ENCODE measurements at places on chromosomes 13 and 19. TPM values are rescaled to one million over a fixed set of nuclear protein-coding genes. Genes with fewer than 3 reads are reported as not detected.

Gene RFPL4AL1
- total RNA-seq, result not detected

Gene PRSS57
- 2.5 TPM for total RNA-seq

Gene MEDAG
- 0.16 TPM for total RNA-seq

Gene ZBTB32
- total RNA-seq, result 6.9 TPM

Gene NFIX
- 28.2 TPM for total RNA-seq

Gene PRKCG
- not detected for total RNA-seq

Gene ADGRE3
- 2.0 TPM for total RNA-seq

Gene CEACAM7
- total RNA-seq, result not detected

Gene PTH2
- not detected for total RNA-seq

Gene DIRAS1
- 3.5 TPM for total RNA-seq

Gene TSSK6
- 4.3 TPM for total RNA-seq

Gene ZNF563
- 3.9 TPM for total RNA-seq

Gene C3
- 5.8 TPM for total RNA-seq

Gene ELAVL1
- 61.1 TPM for total RNA-seq

DNA sequence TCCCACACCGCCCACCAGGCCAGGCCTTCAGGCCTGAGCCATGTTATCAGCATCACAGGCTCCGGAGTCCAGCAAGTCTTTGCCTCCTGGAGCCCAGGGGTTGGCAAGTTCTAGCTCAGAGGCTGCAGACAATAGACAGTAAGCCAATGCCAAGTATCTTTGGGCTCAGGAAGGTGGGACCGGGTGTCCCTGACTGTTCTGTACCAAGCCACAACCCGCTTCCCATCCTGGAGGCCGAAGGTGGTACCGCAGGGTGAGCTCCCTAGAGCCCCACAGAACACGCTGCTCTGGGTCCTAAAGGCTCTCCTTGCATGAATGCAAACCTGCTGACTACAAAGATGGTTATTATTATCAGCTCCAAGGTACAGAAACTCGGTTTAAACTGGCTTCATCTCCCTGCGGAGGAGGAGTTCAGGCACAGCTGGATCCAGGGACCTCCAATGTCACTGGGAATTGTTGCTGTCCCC lies 5.5 kb upstream of the FSTL3 start:
- H3K27ac ChIP-seq, result no peak overlapping the region
- no peaks in the 10 kb centered on the region for H3K36me3 ChIP-seq
- peaks cover 43% of the 10 kb centered on the region for H3K27me3 ChIP-seq
- DNase-seq, result no peak

GRCh38 chr19:2374808-2375207 lies 14.7 kb downstream of the TMPRSS9 start:
- no peaks in the 10 kb centered on the region for H3K27me3 ChIP-seq
- no peaks in the 10 kb centered on the region for H3K36me3 ChIP-seq
- no peak overlapping the region for H3K27ac ChIP-seq

GRCh38 chr19:14167576-14168138 lies 31.3 kb upstream of the ASF1B start:
- peaks cover 38% of the 10 kb centered on the region for H3K36me3 ChIP-seq
- peaks cover 24% of the 10 kb centered on the region for H3K4me1 ChIP-seq
- DNase-seq, result no peak
- H3K4me3 ChIP-seq, result peak overlapping the region; percentile 6

- no peaks in the 10 kb centered on the region for H3K36me3 ChIP-seq
- no peak overlapping the region for H3K4me3 ChIP-seq
- no peaks in the 10 kb centered on the region for H3K27me3 ChIP-seq
- no peak overlapping the region for H3K27ac ChIP-seq
Measured at GRCh38 chr13:105452895-105453294, 1082.6 kb downstream of the EFNB2 start.

DNA sequence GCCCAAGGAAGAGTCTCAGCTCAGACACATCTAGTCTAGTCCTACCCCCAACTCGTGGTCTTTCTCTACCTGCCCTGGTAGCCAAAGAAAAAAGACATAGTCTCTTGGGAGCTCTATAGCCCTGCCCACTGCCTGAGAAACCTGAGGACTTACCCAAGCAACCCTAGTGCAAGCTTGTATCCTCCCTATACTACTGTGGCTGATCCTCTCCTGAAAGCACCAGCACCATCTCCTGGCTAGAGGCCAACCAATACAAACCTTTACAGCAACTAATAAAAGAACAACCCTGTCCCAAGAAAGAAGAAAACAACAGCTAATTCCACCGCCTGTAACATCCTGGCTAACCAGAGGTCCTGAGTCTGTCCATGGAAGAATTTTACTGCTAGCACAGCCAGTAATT lies 532.4 kb downstream of the SLITRK6 start:
- DNase-seq, result no peak
- H3K4me3 ChIP-seq, result no peak overlapping the region
- H3K27me3 ChIP-seq, result no peaks in the 10 kb centered on the region
- no peak overlapping the region for H3K27ac ChIP-seq
- H3K36me3 ChIP-seq, result no peaks in the 10 kb centered on the region
- no peaks in the 10 kb centered on the region for H3K4me1 ChIP-seq

DNA sequence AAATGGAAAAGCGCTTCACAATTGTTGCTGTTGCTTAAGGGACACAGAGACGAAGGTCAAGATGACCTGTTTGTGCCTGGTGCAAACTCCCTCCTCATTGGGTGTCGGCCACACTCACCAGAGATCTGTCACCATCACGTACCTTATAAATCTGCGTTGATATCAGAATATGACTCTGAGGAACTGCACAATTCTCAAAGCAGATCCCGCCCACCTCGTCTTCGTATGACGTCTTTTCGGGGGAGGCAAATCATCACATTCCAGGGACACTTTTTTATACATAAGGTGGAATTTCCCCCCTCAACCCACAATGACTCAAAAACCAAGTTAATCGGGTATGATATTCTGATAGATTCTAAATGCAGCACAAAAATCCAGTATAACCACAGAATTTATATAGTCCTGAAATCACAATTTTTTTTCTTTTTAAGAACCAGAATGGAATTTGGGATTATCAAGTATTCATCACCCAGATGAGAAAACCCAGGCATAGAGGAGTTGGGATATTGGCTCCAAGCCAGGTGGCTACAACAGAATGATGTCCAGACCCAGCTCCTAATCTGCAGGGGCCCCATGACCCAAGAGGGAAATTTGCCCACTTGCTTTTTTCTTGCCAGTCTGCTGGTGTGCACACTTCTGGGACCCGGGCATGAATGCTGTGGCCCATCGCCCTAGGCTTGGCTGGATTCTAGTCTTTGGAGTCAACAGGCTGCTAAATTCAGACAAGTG lies 50.6 kb upstream of the MTIF3 start:
- H3K27ac ChIP-seq, result no peak overlapping the region
- no peaks in the 10 kb centered on the region for H3K27me3 ChIP-seq
- DNase-seq, result no peak

DNA sequence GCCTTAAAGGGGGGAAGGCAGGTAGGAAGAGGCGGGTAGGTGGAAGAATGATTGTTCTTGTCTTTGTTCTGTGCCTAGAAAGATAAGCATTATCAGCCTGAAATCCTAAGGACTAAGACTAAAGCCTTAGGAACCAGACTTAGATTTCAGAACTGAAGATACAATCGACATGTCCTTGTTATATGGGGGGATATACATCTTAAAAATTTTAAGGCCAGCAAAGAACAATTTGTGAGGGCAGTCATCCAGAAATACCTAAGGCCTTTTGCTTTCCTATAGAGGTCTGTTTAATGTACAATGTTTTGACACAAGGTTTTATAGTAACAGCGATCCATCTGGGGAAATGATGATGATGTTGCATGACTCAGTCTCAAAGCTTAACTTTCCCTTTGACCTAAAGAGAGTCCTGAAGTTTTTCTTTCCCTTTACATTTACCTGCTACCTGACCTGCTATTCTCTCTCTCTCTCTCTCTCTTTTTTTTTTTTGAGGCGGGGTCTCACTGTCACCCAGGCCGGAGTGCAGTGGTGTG lies 20.2 kb upstream of the CEACAM6 start:
- no peak for DNase-seq
- no peak overlapping the region for H3K27ac ChIP-seq
- no peak overlapping the region for H3K4me3 ChIP-seq
- no peaks in the 10 kb centered on the region for H3K27me3 ChIP-seq
- no peaks in the 10 kb centered on the region for H3K36me3 ChIP-seq

DNA sequence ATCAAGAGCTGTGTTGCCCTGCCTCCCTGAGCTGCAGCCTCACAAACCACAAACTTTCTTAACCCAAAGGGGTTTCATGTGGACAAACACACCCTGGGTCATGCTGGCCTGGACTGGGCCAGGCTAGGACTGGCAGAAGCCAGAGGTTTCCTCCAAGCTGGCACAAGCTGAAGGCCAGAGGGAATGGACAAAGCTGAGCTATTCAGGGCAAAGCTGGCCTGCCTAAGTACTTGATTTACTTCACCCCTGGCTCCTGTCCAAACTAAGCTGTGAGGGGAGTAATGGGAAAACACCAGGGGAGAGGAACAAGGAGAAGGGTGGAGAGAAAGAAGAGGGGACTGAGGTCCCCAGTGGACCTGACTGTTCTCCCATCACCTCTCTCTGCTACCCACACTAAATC lies 6.2 kb downstream of the CPAMD8 start:
- no peaks in the 10 kb centered on the region for H3K4me1 ChIP-seq
- no peak overlapping the region for H3K4me3 ChIP-seq
- H3K27me3 ChIP-seq, result peaks cover 19% of the 10 kb centered on the region
- no peak overlapping the region for H3K27ac ChIP-seq
- no peak for DNase-seq

DNA sequence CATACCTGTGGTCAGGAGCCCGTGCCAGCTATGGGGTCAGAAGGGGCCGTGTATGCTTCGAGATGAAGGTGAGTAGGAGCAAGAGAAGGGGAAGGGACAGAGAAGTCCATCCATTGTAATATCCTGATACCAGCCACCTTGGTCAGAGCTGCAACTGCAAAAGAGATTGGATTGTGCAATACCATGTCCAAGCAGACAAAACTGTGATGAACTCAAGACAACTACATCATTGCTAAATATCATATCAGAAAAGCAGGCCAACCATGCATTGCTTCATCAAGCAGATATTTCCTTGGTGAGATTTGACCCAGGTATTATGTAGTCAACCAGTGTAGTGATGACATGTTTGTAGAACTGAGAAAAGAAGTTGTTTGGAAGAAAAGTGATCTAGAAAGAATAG lies 12.1 kb downstream of the HNRNPUL1 start:
- no peak overlapping the region for H3K27ac ChIP-seq
- H3K27me3 ChIP-seq, result no peaks in the 10 kb centered on the region
- no peaks in the 10 kb centered on the region for H3K4me1 ChIP-seq
- no peak for DNase-seq
- H3K4me3 ChIP-seq, result no peak overlapping the region

- no peak overlapping the region for H3K27ac ChIP-seq
- H3K4me3 ChIP-seq, result no peak overlapping the region
- peaks cover 23% of the 10 kb centered on the region for H3K4me1 ChIP-seq
- no peaks in the 10 kb centered on the region for H3K36me3 ChIP-seq
Measured at GRCh38 chr13:39450176-39450575, 152.8 kb downstream of the LHFPL6 start.

DNA sequence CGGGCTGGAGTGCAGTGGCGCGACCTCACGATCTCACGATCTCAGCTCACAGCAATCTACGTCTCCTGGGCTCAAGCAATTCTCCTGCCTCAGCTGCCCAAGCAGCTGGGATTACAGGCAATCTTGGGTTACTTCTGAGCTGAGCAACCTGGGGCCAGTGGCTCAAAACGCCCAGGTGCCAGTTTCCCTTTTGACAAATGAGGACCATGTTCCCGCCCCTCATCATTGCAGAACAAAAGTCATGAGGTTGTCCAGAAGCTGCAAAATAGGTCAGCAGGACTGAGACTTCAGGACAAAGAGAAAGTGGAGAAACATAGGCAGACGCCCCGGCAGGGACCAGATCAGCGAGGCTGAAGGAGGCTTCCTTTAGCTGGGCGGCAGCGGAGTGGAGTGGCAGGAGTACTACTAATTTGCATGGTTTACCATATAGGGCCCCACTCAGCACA lies 3.3 kb upstream of the ADGRE5 start:
- no peaks in the 10 kb centered on the region for H3K27me3 ChIP-seq
- DNase-seq, result no peak
- H3K4me3 ChIP-seq, result no peak overlapping the region
- peaks cover 49% of the 10 kb centered on the region for H3K4me1 ChIP-seq
- H3K27ac ChIP-seq, result no peak overlapping the region

DNA sequence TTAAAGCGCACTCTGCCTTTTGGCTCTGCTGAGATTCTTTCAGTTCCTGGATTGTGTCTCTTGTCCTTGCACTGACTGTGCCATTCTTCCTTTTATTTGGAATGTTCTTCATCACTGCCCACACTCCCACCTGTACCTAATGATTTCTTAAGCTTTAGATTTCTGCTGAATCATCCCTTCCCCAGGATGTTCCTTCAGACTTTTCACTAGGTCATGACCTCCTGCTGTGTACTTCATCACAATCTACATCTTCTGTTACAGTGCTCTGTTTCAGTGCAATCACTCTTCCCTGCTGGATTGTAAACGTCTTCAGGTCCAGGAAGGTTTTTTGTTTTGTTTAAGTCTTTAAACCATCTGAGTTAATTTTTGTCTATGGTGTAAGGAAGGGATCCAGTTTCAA lies 281.0 kb downstream of the ATP8A2 start:
- no peaks in the 10 kb centered on the region for H3K27me3 ChIP-seq
- H3K4me1 ChIP-seq, result no peaks in the 10 kb centered on the region
- no peaks in the 10 kb centered on the region for H3K36me3 ChIP-seq
- H3K27ac ChIP-seq, result no peak overlapping the region
- no peak for DNase-seq
- H3K4me3 ChIP-seq, result no peak overlapping the region

DNA sequence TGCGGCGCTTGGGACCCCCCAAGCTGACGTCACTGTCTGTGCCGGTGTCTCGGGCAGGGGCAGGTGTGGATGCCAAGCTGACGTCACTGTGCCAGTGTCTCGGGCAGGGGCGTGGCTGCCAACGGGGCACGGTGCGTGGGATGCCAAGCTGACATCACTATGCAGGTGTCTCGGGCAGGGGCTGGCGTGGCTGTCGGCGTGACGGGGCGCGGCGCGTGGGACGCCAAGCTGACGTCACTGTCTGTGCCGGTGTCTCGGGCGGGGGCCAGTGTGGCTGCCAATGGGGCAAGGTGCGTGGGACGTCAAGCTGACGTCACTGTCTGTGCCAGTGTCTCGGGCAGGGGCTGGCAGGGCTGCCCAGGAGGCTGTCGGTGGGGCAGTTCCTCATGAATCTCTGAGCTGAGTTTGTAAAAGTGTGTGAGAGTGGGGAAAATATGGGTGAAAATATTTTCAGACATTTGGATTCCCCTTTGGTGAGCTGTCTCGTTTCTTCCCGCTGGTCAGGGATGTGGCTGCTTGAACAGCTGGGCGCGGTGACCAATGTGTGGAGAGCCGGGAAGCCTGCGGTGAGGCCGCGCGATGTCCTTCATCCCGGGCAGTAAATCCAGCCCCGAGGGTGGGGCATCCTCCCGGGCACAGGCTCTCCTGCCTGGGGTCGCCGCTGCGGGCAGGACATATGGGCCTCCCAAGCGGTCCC lies 25.2 kb downstream of the MCF2L start:
- no peak overlapping the region for H3K27ac ChIP-seq
- H3K27me3 ChIP-seq, result no peaks in the 10 kb centered on the region
- DNase-seq, result no peak
- H3K4me1 ChIP-seq, result peaks cover 5% of the 10 kb centered on the region
- no peaks in the 10 kb centered on the region for H3K36me3 ChIP-seq
- H3K4me3 ChIP-seq, result no peak overlapping the region

Data from spleen (tissue), 13 donors.